Left lobe of liver (tissue), 2 donors: ENCODE measurements at places on chromosomes 1 and 21.

- DNase-seq: no peak
Measured at GRCh38 chr1:181398544-181398943, 84.8 kb upstream of the CACNA1E start.

DNA sequence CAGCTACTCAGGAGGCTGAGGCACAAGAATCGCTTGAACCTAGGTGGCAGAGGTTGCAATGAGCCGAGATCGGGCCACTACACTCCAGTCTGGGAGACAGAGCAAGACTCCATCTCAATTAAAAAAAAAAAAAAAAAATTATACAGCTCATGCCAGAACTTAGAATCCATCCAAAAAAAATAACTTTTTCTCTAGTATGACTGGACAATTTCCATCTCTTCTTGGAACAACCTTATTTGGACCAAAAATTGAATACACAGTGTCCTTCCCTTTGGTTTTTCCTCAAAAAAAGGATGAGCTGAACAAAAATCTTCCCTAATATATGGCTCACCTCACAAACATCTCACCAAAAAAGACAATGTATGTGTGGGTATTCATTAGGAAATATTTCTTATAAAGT is 73.7 kb downstream of the TOR3A start:
- DNase-seq: no peak

- no peak for DNase-seq
Measured at GRCh38 chr1:81654147-81654546, 146.6 kb upstream of the ADGRL2 start.

DNA sequence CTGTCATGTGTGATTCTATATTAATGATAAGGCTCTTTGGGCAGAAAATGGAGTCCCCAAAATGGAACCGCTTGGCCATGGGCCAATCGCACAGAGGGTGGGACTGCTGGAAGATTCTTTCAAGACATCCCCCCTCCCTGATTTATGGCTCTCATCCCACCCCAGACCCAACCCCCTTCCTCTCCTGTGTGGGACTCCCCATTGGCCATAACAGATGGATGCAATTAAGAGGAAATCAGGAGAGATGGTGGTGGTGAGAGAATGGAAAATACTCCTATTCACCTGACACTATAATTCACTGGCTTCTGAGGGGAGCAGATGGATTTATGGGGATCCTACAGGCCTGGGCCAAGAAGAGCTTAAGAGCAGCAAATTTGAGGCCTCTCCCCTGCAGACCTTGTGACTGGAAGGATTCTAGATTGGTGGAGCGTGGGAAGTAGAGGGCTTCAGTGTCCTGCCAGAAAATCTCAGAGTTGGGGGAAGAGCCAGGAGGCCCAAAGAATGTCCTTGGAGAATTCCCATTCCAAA is 1.7 kb downstream of the IGFN1 start:
- no peak for DNase-seq

GRCh38 chr1:178102218-178102617 is 8.3 kb downstream of the RASAL2 start:
- DNase-seq: peak; percentile 77

DNA sequence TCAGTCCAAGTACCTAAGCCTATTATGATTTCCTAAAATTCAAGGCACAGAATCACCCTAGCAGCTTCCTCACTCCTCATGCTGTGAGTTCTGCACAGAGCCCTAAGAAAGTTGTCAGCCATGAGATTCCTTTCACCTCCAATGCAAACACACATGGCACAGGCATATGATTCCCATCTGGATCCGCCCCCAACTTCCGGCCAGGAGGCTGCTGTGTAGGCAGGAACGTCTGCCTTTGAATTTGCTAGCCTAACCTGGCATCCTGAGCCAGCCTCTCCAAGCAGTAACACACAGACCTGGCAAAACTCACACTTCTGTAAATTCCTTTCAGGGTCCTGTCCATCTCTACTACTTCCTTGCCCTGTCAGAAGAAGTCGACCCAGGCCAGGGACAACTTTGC is 521.1 kb upstream of the BEND5 start:
- no peak for DNase-seq

DNA sequence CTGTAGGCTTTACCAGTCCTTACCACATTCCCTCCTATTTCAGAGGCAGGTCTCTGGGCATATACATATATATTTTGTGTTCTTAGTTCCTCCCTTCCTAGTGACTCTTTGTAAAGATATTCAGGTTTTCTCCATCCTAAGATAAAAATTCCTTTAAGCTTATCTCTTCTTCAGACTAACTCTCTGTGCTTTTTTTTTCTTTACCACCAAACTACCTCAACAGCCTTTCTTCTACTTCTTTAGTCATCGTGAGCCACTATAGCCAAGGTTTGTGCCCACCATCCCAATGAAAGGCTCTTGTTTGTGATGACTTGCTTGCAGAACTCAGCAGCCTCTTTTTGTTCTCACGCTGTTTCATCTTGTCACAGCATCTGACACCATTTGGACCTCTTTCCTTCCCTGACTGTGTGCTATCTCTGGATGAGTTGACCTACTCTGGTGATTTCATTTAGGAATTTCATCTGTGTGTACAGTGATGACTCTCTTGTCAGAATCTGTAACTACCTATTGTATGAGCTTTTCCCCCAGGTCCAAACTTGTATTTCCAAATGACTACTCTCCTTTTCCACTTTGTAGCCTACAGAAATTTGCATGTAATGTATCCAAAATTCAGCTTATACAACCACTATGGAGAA is 59.0 kb upstream of the MACF1 start:
- no peak for DNase-seq
